Naive thymus-derived CD8-positive, alpha-beta T cell (primary cell): ENCODE measurements at places on chromosomes 4 and X.

GRCh38 chrX:154004315-154004714, 15.4 kb downstream of the IRAK1 start:
- no peak for DNase-seq

GRCh38 chr4:111398906-111399330, 746.3 kb upstream of the FAM241A start:
- no peak for DNase-seq

DNA sequence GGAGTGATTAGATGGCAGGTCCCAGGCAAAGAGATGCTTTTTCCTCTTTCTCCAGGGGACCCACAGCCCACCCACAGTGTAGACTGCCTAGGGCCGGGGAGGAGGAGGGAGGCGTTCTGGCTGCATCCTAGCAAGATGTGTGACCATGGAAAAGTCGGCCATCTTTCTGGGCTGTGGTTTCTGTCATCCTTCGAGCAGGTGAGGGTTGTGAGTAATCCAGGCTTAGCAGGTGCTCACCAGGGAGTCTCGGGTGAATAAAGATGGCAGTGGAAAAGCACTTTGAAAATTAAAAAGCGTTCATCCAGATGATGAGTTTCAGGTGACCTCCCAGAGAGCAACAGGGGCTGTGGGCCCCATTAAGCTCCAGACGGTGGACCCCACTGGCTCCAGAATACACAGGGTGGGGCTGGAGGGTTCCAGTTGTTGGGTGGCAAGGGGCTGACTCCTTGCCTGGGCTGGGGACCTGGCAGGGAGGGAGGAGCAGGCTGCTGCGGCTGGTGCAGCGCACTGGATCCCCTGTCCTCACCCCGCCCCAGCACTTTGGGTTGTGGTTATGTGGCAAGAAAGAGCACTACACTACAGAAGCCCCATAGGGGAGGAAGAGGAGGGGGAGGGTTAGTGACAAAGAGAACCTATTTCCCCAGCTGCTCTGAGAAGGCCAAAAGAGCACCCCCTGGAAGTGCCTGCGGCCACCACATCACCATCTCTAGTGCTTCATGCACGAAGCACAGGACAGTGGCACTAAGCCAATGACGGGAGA, 23.7 kb downstream of the ELF4 start:
- DNase-seq = peak; percentile 69

DNA sequence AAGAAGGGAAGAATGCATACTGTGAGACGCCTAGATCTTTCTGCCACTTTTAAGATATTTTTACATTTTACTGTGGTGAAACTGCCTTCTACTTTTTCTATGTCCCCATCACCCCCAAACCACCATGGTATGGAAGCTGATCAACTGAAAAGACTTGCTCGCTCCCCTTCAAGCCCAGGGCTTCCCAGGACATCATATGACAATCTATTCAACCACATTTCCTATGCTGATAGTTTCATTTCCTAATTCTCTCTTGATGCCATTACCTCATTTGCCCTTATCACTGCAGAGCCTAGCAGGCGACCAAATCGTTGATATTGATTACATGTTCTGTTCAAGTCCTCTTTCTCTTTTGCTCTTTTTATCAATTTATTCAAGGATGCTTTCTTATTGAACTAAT, 40.1 kb upstream of the KLHL34 start:
- no peak for DNase-seq

DNA sequence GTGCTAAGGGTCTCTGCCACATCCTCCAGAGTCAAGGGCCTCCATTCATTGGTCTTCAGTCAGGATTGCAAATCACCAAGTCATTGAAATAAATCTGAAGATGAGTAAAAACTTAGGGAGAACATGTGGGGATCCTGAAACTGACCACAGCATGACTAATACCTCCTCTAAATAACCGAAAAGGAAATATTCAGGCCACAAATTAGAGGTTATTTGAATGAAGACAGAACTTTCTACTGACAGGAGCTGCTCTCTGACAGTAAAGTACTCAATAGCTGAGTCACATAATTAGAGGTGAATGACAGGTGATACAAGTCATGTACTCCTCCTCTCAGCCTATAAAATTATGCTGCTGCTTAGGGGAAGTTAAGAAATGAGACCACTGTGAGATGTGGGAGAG, 240.2 kb upstream of the F9 start:
- DNase-seq = no peak

DNA sequence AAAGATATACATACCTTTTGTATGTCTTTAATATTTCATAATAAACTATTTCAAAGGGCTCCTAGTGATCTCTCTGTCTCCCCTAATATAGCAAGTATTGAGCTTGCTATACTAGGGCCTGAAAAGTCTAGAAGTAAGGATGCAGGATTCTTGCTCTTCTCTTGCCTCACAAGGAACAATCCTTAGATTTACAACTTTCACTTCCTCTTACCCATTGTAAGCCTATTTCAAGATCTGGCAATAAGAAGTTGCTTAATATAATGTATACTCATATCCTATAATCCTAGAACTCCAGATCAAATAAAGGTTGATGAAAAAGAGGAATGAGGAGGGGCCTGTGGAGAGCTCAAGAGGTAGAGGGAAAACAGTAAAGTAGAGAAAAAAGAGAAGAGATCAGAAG, 40.8 kb upstream of the CHRDL1 start:
- no peak for DNase-seq

GRCh38 chrX:43405191-43405590, 250.9 kb upstream of the MAOA start:
- DNase-seq = no peak

DNA sequence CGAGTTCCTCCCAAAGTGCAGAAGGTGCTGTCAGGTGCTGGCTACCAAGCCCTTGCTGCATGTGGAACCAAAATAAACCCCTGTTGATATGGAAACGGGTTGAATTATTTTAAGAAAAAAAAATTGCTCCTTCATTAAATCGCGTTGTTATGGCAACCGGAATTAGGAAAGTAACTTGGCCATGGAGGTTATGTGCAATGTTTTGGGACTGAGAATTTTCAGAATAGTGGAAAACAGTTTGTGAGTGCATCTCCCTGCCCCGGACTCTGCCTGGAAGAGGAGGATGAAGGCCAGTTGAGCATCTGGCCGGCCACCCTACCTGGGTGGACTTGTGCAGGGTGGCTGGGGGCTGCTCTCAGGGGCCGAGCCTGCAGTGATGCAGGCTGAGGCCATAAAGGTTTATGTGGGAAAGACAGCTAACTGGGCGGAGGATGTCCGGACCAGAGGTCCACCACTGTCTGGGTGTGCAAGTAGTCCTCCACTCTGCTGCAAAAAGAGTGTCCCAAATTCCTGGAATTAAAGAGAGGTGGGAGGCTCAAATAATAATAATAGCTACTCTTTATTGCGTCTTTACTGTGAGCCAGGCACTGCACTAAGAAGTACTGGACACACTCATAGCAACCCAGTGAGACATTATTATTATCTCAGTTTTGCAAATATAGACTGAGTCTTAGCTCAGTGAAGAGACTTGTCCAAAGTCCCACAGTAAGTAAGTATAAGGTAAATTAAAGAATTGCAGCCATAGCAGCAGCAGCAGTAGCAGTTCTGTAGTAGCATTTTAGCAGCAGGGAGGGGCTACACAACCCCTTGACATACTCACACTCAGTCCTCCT, 20.6 kb downstream of the RTL5 start:
- no peak for DNase-seq

- DNase-seq = no peak
Observed at GRCh38 chrX:153590961-153591956, 7.7 kb downstream of the CCNQ start.

DNA sequence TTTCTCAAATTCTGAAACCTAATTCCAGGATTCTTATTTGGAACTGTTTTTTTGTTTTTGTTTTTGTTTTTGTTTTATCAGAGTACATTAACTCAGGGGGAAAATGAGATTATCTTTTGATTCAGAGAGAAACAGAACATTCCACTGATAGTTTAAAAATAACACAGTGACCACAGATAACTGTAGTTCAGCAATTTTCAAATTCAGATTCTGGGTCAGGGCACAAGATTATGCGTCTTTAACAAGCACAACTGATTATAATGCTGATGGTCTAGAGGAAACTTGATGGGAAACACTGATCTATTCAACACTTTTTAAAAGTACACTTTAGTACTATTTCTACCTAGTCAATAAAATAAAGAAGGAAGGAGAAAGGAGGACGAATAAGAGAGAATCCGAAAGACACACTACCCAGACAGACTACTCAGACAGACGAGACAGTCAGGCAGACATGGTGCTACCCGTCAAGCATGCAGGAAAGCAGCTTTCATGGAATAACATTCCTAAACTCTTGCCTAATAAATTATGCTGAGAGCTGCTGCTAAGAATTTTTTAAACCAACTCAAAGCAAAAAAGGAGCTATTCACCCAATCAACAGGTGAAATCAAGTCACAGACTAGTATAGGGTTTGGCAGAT, 59.0 kb downstream of the APBB2 start:
- no peak for DNase-seq

DNA sequence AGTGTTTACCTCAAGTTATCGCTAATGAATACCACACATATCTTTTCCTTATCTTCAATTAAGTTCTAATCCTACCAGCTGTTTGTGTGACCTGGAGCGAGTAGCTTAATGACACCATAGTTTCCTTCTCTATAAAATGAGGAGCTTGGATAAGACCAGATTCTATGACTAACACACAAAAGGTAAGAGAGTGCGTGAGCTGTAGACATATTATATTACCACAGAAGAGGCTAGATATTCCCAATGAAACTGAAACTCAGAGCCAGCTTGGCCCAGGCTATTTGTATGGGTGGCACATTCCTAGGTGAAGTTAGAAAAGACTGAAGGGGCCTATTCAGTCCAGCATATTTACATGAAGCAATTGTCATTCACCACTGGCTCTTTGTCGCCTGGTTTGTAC, 30.2 kb downstream of the ASB5 start:
- no peak for DNase-seq

GRCh38 chrX:38225093-38225492, 4.4 kb upstream of the SRPX start:
- no peak for DNase-seq
